CD4-positive, alpha-beta memory T cell (primary cell): ENCODE measurements at places on chromosomes 7 and 10. TPM values are rescaled to one million over a fixed set of nuclear protein-coding genes. Genes with fewer than 3 reads are reported as not detected.

AZGP1 gene
- polyA plus RNA-seq, result not detected

LRIT1 gene
- polyA plus RNA-seq, result not detected

CTAGE4 gene
- 0.08 TPM for polyA plus RNA-seq

LIPK gene
- polyA plus RNA-seq, result not detected

MYPN gene
- not detected for polyA plus RNA-seq

TRPV6 gene
- polyA plus RNA-seq, result 0.09 TPM

PNLIPRP2 gene
- polyA plus RNA-seq, result not detected

CDHR1 gene
- polyA plus RNA-seq, result not detected

IL2RA gene
- 29.9 TPM for polyA plus RNA-seq

IFIT2 gene
- polyA plus RNA-seq, result 3.5 TPM

POU6F2 gene
- polyA plus RNA-seq, result not detected

CALHM3 gene
- polyA plus RNA-seq, result not detected

HOXA4 gene
- polyA plus RNA-seq, result 0.30 TPM

ACBD7 gene
- polyA plus RNA-seq, result not detected

MINPP1 gene
- polyA plus RNA-seq, result 11.0 TPM

SVIL gene
- polyA plus RNA-seq, result 18.9 TPM

RASA4B gene
- polyA plus RNA-seq, result 11.5 TPM

SFTPA1 gene
- not detected for polyA plus RNA-seq

HTR5A gene
- not detected for polyA plus RNA-seq

PHYH gene
- 19.3 TPM for polyA plus RNA-seq

SLC26A5 gene
- not detected for polyA plus RNA-seq

SMO gene
- not detected for polyA plus RNA-seq

ALKBH4 gene
- 16.6 TPM for polyA plus RNA-seq

TRPV5 gene
- polyA plus RNA-seq, result not detected

FAM25C gene
- not detected for polyA plus RNA-seq
